Activated T-cell treated with anti-CD3 and anti-CD28 coated beads for 24 hours (primary cell): ENCODE measurements at places on chromosomes 16 and 17.

GRCh38 chr17:47700471-47701449, 6.8 kb downstream of the TBKBP1 start:
- DNase-seq = no peak

- DNase-seq = no peak
Measured at GRCh38 chr16:19482291-19482690, 39.6 kb downstream of the GDE1 start.

- DNase-seq = no peak
Measured at GRCh38 chr16:23423496-23424049, 29.4 kb downstream of the COG7 start.

- DNase-seq = no peak
Measured at GRCh38 chr16:4868026-4868425, 20.7 kb downstream of the UBN1 start.

- no peak for DNase-seq
Measured at GRCh38 chr16:72202014-72202413, 30.1 kb upstream of the PMFBP1 start.

GRCh38 chr17:13051915-13052314, 34.1 kb upstream of the ELAC2 start:
- no peak for DNase-seq

DNA sequence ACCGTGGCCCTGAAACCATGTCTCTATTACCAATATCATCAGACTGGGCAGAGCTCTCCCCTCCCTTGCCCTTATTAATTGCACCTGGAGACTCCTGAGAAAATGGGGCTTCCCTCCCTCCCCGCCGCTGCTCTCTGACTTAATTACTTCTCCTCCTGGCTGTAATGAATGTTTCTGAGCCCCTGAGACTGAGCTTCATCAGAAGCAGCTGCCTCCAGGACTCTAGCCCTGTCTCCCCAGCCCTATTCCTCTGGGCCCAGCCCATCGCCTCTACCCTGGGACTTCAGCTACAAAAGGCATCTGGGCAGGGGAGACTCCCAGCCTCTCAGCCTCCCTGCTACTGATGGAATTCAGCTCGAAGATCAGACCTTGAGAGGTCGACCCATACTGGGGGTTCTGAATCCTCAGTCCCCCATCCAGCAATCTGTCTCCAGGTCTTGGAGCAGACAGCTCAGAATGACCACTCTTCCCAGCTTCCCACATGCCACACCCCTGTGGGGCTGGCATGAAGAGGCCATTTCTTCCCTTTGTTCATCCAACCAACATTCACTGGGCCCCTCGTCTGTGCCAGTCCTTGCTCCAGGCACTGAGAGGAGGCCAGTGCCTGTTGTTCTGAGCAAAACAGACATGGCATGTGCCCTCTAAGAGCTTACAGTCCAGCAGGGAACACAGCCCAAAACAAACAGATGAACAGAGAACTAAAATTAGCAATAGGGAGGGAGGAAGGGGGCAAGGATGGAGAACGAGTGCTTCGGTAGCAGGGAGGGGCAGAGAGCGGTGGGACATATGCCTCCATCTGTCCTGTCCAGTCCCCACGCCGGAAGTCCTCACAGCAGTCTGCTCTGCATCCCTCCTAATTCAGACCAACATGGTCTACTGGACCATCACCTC, 17.0 kb upstream of the NAGS start:
- no peak for DNase-seq

GRCh38 chr16:84339311-84339710, 29.0 kb upstream of the ATP2C2 start:
- no peak for DNase-seq

DNA sequence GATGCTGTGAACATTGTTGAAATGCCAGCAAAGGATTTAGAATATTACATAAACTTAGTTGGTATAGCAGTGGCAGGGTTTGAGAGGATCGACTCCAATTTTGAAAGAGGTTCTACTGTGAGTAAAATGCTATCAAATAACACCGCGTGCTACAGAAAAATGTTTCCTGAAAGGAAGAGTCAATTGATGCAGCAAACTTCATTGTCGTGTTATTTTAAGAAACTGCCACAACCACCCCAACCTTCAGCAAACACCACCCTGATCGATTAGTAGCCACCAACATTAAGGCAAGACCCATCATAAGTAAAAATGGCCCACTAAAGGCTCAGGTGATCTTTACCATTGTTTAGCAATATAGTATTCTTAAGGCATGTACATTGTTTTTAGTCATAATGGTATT, 27.3 kb downstream of the HLF start:
- no peak for DNase-seq

DNA sequence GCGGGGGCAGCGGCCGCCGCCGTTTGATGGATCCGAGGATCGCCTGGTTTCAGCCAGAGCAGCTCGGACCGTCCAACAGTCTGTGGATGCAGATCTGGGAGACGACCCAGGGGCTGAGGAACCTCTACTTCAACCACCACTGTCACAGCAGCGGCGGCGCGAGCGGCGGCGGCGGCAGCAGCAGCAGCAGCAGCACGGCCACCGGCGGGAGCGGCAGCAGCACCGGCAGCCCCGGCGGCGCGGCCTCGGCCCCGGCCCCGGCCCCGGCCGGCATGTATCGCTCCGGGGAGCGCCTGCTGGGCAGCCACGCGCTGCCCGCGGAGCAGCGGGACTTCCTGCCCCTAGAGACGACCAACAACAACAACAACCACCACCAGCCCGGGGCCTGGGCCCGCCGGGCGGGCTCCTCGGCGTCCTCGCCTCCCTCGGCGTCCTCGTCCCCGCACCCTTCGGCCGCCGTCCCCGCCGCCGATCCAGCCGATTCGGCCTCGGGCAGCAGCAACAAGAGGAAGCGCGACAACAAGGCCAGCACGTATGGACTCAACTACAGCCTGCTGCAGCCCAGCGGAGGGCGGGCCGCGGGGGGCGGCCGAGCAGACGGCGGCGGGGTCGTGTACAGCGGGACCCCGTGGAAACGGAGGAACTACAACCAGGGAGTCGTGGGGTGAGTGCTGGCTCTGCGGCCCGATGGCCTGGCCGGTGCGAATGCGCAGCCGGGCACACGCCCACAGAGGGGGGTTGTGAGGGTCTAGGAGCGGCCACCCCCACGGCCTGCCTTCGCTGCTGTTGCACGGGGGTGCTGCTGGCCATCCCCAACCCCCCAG, 702 bp downstream of the TENT4B start:
- DNase-seq = peak; percentile 22

- DNase-seq = no peak
Measured at GRCh38 chr17:39131616-39132015, 19.8 kb downstream of the PLXDC1 start.

- DNase-seq = no peak
Measured at GRCh38 chr16:67780847-67781564, 25.4 kb downstream of the RANBP10 start.

DNA sequence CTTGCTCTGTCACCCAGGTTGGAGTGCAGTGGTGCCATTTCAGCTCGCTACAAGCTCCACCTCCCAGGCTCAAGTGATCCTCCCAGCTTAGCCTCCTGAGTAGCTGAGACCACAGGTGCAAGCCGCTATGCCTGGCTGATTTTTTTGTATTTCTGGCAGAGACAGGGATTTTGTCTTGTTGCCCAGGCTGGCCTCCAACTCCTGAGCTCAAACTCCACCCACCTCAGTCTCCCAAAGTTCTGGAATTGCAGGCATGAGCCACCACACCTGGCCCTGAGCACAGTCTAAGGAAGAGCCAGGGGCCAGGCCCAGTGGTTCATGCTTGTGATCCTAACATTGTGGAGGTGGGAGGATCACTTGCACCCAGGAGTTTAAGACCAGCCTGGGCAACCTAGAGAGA, 21.8 kb upstream of the BCO1 start:
- DNase-seq = no peak

DNA sequence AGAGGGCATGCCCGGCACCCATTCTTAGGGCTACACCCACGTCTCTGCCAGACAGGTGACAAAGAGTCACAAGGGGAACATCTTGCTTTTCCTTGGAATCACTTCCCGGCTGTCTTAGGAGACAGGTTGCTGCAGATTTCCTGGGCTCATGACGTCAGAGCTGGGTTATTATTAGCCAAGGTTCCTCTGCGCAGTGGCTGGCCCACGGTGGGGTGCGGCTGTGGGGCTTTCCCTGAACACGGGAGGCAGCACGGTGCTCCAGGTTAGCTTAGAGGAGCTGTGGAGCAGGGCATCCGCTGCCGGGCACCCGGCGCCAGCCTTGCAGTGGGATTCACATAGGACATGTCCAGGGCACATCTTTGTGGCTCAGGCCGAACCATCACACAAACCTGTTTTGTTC, 118.0 kb upstream of the PLCG2 start:
- DNase-seq = no peak

- DNase-seq = peak; percentile 30
Measured at GRCh38 chr17:45052052-45052772, 780 bp upstream of the DCAKD start.

- DNase-seq = no peak
Measured at GRCh38 chr17:74465378-74466110, 890 bp upstream of the CD300A start.

DNA sequence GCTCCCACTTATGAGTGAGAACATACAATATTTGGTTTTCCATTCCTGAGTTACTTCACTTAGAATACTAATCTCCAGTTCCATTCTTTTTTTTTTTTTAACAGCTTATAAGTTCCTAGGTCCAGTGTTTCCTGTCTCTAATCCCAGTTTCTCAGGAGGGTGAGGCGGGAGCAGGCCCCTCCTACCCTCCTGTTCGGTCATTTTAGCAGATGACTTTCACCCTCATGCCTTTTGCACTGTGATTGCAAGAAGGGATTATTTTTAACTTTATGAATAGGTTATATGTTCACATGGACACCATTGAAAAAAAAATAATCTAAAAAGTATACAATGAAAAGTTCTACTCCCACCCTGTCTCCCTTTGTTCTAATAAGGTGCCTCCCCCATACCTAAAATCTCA, 47.6 kb downstream of the CDH1 start:
- DNase-seq = no peak

- no peak for DNase-seq
Measured at GRCh38 chr17:350706-351448, 1.7 kb downstream of the RPH3AL start.

DNA sequence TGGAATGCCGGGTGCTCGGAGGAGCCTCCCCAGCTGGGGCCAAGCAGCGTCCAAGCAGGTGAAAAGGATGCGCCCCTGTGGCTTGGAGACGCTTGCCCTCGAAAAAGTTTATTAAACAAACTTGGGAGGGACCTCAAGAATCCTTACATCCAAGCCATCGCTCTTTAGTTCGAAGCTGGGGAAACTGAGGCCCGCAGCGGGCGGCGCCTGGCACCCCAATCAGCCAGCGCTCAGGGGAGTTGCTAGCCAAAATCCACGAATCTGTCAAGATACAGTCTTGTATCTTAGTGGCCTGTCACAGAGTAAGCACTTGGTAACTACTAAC, 553 bp upstream of the B9D1 start:
- no peak for DNase-seq

DNA sequence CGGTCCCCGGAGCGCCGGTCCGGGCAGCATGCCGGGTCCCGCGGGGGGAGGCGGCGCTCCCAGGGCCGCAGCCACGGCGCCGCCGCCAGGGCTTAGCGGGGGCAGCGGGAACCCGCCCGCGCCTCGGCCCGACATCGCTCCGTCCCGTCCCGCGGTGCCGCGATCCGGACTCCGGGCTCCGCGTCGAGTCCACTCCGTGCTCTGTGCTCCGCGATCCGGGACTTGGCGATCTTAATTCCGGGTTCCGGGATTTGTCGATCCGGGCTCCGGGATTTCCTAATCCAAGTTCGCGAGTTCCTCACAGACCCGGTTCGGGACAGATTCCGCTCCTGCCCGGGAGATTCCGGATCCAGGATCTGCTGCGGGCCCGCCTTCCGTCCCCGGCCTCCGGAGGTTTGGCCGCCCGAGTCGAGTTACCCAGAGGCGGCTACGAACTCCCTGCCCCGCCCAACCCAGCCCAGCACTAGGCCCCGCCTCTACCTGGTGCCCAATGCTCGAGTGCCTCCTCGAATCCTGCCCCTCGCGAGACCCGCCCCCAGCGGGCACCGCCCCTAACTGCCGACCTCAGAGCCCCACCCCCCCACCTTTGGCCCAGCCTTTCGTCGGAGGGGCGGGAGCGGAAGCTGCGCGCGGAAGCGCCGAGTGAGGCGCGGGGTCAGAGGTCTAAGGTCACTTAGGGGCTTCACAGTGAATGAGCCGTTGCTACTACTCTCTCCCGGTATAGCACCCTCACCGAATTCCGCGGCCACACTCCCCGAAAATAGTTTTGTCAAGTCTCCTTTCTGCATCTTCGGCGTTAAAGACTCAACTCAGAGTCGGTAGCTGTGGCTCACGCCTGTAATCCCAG, at the start of gene SMARCD2:
TSS of gene SMARCD2 (minus strand) at position 146 of the 847 bp plus-strand sequence. CDS start at position 135, 11 bp downstream.
- DNase-seq = peak; percentile 99

- DNase-seq = no peak
Measured at GRCh38 chr16:88761830-88762229, 23.2 kb downstream of the PIEZO1 start.

DNA sequence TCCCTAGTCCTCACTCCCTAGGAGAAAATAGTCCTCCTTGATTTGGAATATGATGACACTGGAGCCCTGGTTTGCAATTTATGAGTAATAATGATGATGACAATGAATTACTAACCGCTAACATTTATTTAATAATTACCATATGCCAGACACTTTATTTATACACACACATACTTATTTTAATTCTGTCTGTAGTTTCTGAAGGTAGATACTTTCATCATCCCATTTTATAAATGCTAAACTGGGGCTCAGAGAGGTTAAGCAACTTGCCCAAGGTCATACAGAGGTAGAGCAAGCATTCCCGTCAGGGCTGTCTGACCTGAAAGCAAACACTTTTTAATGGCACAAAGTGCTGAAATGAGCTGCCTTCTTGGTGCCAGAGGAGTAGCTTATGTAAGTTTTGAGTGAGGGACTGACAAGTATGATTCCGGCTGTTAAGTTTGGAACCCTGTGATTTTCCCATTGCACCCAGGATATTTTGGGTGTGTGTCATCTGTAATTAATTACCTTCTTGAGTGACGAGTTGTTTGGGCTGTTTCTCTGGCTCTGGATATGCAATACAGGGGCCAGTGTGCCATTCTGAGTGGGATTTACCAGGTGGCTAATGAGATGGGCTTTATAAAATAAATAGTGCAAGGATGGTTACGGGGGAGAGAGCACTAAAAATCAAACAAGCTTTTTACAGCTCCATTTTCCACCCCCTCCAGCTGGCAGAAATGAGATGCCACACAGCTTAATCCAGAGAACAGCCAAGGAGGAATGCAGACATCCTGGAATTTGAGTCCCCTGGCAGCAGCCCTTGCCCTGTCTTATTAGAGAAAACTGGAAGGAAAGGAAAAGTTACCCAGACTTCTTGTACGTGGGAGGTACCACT, 211.8 kb downstream of the SNX29 start:
- DNase-seq = no peak

- DNase-seq = peak; percentile 30
Measured at GRCh38 chr17:79707931-79708891, 22.5 kb upstream of the ENPP7 start.

DNA sequence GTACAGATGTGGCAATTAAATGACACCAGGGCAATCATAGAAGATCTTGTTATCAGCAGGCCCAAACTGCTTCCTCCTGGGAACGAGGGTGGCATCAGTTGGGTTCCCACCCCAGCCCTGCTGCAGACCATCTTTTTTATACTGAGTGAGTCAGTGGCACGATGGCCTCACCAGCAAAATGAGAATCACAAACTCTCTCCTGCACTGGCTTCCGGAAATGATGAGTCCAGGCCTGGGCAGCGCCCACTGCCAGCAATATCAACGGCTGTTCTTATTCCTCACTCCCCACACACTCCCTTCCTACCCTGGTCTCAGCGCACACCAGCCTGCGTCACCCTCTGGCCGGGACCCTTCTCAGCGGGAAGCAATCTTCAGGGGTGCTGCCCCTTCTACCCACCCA, 340.3 kb downstream of the FOXL1 start:
- no peak for DNase-seq
